ENCODE measurements at places on chromosomes 16 and 17. TPM values are rescaled to one million over a fixed set of nuclear protein-coding genes. Genes with fewer than 3 reads are reported as not detected.
A peak's percentile ranks its signal among the peaks of the same experiment; 100 is the strongest.

TP53TG3C gene
- not detected for total RNA-seq

VAT1L gene
- not detected for total RNA-seq

ITGA2B gene
- total RNA-seq: 1.8 TPM

DNA sequence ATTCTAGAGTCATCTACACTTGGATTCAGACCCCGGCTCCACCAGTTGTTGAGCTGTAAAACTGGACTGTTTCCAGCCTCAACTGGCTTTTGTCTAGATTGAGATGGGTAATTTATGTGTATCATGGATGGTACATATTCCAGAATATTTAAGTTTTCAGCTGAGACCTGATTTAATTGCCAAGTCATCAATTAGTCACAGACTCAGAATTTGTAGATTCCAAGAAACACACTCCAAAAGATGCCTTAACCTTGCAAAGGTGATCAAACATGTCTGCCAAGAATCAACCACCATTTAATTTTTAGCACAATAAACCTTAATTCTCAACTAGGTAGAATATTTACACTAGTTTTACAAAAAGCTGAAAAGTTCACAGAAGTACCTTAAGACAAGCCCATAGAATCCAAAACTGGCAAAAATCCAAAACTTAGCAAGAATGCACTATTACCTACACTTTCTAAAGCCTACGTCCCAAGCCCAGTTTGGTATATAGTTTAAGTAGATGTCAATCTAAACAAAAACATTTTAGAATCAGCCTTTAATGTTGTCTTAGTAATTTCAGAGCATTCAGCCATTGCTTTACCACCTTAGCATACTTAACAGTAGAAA, 17.7 kb downstream of the SIAH1 start:
- no peaks in the 10 kb centered on the region for H3K27me3 ChIP-seq
- peak overlapping the region; percentile 93 for H3K4me3 ChIP-seq
- no peaks in the 10 kb centered on the region for H3K36me3 ChIP-seq

- no peak for DNase-seq
- peaks cover 18% of the 10 kb centered on the region for H3K4me1 ChIP-seq
- H3K27ac ChIP-seq: peak overlapping the region; percentile 77
- peaks cover 6% of the 10 kb centered on the region for H3K36me3 ChIP-seq
- no peak overlapping the region for H3K4me3 ChIP-seq
- H3K27me3 ChIP-seq: no peaks in the 10 kb centered on the region
Measured at GRCh38 chr16:31404353-31405064, 11.4 kb downstream of the ITGAD start.

DNA sequence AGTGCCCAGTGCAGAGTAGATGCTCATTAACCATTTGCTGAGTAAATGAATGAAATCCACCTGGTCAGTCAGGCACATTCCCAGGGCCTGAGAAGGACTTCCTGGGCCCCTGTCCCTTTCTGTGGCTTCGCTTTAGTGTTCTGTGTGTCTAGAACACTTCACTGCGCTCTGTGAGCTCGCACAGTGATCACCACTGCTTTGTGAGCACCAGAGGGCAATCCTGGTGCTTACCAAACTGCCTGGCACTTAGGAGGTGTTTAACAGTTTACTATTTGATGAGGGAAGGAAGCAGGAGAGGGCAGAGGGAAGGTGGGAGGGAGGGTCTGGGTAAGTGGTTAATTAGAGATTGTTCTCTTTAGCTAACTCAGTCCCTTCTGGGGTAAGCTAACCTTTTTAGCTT, 26.2 kb downstream of the SALL1 start:
- H3K36me3 ChIP-seq: no peaks in the 10 kb centered on the region
- no peaks in the 10 kb centered on the region for H3K4me1 ChIP-seq
- no peak for DNase-seq
- no peak overlapping the region for H3K27ac ChIP-seq

DNA sequence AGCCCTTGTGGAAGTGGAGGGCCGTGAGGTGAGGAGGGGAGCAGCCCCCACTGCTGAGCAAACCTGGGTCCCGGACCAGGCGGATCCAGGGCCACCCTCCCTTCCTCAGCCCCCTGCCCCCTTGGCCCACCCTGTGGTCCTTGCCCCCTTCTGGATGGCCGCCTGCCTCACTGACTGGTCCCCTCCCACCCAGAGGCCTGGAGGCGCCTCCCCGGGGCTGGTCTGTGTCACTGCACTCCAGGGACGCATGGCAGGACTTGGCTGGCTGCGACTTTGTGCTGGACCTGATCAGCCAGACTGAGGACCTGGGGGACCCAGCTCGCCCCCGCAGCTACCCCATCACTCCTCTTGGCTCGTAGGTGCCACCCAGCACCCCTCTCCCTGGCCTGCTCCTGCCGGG, 19.2 kb upstream of the SMIM5 start:
- H3K36me3 ChIP-seq: no peaks in the 10 kb centered on the region
- H3K4me3 ChIP-seq: no peak overlapping the region
- DNase-seq: no peak
- H3K4me1 ChIP-seq: no peaks in the 10 kb centered on the region
- no peak overlapping the region for H3K27ac ChIP-seq

GRCh38 chr17:28532050-28532960, 20.1 kb downstream of the UNC119 start:
- H3K4me3 ChIP-seq: no peak overlapping the region
- no peak for DNase-seq
- H3K27ac ChIP-seq: no peak overlapping the region
- H3K27me3 ChIP-seq: no peaks in the 10 kb centered on the region

DNA sequence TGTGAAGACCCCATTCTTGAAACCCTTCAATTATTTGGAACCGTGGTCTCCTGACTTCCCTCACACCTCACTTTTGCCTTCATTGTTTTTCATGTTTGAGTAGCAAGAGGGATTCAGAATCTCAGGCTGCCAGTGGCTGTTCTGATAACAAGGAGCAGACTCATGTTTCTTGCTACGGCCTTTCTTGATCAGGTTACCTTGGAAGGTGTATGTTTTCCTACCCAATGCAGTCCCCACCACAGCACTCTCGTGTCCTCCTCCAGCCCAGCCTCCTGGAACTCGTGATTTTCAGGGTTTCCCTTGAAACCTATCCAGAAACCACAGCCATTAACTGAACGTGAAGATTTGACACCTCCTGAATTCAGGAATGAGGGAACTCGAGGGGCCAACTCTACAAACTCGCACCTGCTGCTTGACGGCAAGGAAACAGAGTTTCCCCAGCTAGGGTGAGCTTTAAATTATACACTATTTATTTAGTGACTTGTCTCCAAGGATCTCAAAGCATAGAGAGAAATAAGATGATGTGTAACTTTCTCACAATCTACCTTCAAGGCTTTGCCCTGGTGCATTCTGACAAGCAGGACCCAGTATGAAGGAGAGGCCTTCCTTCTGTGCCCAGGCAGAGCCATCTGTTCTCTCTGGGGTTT, 1.6 kb downstream of the ZFHX3 start:
- H3K4me3 ChIP-seq: no peak overlapping the region
- H3K27me3 ChIP-seq: peaks cover 21% of the 10 kb centered on the region

- peaks cover 3% of the 10 kb centered on the region for H3K4me1 ChIP-seq
- no peak overlapping the region for H3K4me3 ChIP-seq
- no peaks in the 10 kb centered on the region for H3K36me3 ChIP-seq
- DNase-seq: no peak
Measured at GRCh38 chr17:57701124-57701523, 44.0 kb downstream of the CCDC182 start.

Data from natural killer cell treated with Interleukin-12 subunit alpha and Interleukin-12 subunit beta and Interleukin-15 and Interleukin-18, amount 100 ng/mL, for 72 hours (primary cell).